ENCODE measurements at places on chromosomes 1 and 21. TPM values are rescaled to one million over a fixed set of nuclear protein-coding genes. Genes with fewer than 3 reads are reported as not detected.

The OLFM3 gene
- under 0.01 TPM for total RNA-seq

The GUCA2B gene
- total RNA-seq = not detected

The AIM2 gene
- not detected for total RNA-seq

The FALEC gene
- total RNA-seq = not detected

The ITLN1 gene
- not detected for total RNA-seq

The MASP2 gene
- not detected for total RNA-seq

The CASZ1 gene
- 0.65 TPM for total RNA-seq

The MYOG gene
- total RNA-seq = not detected

The RGS16 gene
- under 0.01 TPM for total RNA-seq
